NCI-H69 (cell line): ENCODE measurements at places on chromosomes 3 and 15.
A peak's percentile ranks its signal among the peaks of the same experiment; 100 is the strongest.

DNA sequence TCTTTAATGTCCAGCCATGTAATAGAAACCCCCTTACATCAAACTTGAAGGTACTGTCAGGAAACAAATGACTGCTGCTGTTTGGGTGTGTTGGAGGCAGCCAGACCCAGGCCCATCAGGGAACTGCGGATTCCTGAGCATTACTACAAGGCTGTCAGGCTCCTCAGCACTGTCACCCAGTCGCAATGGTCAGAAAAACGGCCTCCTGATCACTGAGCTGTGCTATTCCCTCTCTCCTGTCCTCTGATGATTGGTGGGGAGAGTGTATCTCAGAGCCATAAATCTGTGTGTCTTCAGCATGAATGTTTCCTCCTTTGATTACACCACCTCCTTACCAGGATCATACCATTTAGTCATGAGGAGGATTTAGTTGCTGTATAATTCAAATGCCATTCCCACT, 135.2 kb upstream of the GADL1 start:
- DNase-seq: no peak

DNA sequence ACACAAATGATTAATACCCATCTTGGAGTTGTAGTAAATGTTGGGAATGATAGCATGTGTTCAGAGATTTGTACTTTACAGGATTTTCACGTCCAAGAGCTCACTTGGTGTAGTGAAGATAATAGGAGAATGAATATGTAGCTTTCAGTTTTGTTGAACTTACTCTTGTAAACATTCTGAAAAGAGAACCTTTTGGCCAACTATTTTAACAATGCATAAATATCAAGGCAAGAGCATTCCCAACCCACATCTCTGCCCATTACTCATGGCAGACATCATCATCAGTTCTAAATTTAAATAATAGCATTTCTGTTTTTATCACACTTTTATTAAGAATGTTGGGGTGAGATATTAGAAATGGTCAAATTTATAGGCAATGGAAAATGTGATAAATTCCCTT, 465.2 kb upstream of the TPRG1 start:
- DNase-seq: no peak

DNA sequence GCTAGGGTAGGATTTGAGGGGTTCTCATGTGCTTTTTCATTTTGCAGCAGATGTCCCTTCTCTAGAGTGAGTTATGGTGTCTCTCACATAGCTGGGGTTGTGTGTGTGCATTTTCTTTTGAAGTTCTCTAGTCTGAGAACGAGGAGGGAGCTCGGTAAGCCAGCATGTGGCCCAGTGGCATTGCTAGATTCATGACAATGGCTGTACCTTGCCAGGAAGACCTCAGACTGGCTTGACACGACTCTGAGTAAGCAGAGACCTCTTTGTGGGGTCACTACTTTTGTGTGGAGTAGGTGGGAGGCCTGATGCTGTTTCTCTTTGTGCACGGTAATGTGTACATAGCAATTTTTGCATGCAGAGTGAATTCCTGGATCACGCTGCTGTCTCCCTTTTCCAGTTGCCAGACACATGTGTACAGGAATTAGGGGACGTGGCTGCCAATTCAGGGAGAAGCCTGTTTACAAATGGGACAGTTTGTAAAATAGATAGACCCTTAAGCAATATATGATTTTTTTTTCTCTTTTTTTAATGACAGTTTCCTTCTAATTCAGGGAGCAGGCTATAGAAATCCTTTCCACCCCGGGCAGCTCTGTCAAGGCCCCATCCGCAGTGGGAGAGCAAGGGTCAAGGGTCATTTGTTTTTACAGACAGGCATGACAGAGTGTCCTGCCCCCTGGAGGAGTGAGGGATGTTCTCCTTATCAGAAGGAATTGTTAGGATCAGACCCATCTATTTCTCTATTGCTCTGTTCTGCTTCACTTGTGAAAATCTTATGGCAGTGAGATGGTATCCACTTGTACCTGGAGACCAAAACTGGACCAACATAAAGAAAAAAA, 4.6 kb downstream of the CACNA1D start:
- DNase-seq: peak; percentile 74

- no peak for DNase-seq
Measured at GRCh38 chr3:109210501-109210900, 74.0 kb downstream of the C3orf85 start.

- no peak for DNase-seq
Measured at GRCh38 chr3:17045705-17046104, 160.9 kb downstream of the PLCL2 start.

DNA sequence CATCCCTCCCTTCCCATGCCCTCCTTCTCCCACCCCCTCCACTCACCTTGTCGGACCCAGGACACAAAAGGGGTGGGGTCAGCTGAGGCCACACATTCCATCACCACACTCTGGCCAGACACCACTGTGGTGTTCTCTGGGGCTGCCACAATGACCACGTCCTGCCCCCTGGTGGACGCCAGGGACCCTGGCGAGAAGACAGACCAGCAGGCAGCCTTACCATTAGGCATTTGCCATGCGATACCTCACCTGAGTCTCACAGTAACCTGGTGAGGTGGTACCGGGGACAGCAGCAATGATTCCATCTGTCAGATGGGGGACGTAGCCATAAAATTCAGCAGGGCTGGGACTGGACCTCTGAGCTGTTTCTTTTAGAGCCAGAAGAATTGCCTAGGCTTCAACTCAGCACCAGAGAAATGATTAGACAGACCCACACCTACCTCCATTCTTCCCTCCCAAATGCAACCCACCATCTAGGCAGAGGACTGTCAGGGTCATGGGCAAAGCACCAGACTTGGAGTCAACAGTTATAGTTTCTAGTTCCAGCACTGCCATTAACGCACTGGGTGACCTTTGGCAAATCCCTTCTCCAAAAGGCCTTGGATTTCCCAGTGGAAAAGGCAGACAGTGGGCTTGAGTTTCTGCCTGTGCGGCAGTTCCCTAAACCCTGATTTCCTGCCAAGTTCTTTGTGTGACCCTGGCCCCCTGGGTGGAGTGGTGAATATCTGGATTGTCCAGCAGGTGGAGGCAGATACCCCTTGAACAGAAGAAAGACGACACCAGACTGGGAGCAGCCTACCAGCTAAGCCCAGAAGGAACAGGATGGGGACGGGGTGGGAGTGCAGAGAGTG, 21.8 kb downstream of the IGDCC4 start:
- peak; percentile 96 for DNase-seq
